CD4-positive, alpha-beta T cell treated with Interleukin-15 for 1 hour (primary cell): ENCODE measurements at places on chromosomes 11 and 22.

DNA sequence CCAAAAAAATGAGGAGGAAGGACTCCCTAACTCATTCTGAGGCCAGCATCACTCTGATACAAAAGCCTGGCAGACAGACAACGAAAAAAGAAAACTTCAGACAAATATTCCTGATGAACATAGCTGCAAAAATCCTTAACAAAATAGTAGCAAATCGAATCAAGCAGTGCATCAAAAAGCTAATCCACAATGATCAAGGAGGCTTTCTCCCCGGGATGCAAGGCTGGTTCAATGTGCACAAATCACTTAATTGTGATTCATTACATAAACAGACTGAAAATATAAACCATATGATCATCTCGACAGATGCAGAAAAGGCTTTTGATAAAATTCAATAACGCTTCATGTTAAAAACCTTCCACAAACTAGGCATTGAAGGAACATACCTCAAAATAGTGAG lies 16.4 kb downstream of the MTMR2 start:
- DNase-seq = no peak

- peak; percentile 45 for DNase-seq
These were observed 1.2 kb downstream of the BID start for GRCh38 chr22:17772958-17773605.

- no peak for DNase-seq
These were observed 14.0 kb upstream of the POU2AF1 start for GRCh38 chr11:111393096-111393495.

DNA sequence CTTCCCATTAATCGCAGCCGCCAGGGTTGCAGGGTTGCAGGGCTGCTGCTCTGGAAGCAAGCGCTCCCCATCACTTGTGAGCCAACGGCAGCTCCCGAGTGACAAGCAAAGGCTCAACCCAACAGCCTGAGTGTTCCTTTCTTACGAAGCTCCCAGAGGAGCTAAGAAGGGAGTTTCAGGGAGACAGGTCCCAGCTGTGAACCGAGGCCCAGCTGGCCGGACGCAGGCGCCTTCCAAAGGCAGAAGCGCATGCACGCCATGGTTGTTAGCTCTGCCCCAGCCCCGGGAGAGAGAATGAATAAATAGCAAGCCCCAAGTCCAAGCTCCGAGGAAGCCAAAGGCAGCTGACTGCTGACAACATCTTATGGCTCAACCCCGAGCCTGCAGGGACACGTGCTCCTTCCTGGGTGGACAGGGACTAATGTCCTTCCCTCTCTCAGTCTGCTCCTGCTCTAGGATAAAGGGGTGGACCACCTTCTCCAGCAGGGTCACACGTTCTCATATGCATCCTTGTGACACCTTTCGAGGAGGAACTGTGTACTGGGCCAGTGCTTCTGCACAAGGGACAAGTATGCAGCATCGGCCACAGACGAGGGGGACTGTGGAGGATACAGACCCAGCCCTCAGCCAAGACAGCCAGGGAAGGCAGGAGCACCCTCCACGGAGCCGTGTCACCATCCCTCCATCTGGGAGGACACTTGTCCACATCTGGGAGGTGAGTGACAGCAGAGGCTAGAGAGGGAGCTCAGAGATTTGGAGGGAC lies 29.9 kb downstream of the SHANK2 start:
- DNase-seq = no peak

GRCh38 chr22:38925571-38926041 lies 31.8 kb upstream of the APOBEC3A start:
- no peak for DNase-seq

- DNase-seq = no peak
These were observed 52.2 kb downstream of the LRP5 start for GRCh38 chr11:68364581-68364980.

- no peak for DNase-seq
These were observed at the start of gene OR8J1 for GRCh38 chr11:56353991-56354390. Gene OR8J1 (plus strand): TSS chr11:56354291. CDS start chr11:56360247, 5,956 bp downstream.

GRCh38 chr22:35023692-35024363 lies 42.1 kb upstream of the ISX start:
- peak; percentile 24 for DNase-seq

DNA sequence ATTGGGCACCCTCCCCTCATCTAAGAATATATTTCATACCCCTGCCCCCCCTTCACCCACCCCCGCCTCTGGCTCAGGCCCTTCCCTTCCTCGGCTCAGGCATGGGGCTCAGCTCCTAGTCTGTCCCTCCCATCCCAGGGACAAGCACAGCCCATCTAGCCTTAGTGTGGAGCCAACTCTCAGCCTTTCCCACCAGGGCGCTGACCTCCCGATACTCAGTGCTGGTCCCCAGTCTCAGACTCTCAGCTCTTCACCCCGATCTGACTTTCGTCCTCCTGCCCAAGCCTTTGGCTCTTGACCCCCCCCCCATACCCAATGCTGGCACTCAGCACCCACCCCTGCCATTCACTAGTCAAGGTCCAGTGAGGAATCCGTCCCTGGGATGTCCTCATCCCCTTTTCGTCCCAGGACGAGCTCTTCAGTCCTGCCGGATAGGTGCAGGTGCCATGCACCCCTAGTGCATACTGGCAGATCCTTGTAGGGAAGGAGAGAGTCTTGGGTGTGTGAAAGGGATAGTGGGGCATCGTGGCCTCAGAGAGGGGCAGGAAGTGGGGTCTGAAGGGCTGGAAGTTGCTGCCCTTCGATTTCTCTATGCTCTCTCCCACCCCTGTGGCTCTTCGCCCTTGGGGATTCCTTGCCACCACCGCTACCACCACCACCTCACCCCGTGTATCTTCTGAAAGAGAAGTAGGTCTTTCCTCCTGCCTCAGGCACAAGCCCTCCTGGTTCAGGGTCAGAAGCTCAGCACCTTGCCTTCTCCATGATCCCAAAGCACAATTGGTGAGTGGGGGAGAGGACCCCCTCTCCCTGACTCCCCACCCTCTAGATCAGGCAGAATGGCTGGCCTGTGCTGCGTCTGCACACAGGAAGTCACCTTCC lies 2.4 kb downstream of the TPBGL start:
- no peak for DNase-seq

DNA sequence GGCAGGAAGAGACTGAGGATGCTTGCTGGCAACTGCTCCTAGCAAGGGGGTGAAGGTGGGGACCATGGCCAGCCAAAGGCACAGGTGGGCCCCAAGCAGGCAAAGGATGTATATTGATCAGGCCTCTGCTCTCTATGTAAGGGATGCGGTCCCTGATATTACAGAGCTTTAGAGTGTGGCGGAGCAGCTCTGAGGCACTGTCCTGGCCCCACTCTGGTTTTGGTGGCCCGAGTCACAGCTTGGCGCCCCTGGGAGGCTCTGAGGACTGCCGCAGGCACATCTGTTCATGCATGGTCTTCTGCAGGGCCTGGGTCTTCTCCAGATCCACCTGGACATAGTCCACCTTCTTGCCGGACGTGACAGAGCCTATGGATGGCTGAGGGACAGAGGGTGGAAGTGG lies 45.5 kb downstream of the GAB4 start:
- DNase-seq = no peak

DNA sequence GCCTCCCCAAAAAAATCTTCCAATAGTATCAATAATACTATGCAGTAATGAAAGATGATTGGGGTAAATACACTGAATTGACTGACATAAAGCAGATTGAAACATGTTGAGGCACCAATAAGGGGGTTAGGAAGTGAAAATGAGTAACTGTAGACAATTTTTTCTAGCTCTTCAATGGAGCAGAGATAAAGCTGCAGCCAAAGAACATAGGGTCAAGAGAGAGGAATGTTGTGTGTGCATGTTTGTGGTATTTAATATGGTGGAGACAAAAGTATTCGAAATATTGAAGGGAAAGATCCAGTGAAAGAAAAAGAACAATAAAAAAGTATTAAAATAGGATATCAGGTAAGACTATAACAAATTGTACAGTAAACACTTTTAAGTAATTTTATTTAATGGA lies 450.0 kb upstream of the CCDC179 start:
- no peak for DNase-seq

- no peak for DNase-seq
These were observed 1.8 kb downstream of the ALKBH8 start for GRCh38 chr11:107563702-107564101.
